ENCODE measurements at places on chromosomes 5 and 9.

- DNase-seq = no peak
Measured at GRCh38 chr9:78221425-78221824, 14.4 kb upstream of the CEP78 start.

DNA sequence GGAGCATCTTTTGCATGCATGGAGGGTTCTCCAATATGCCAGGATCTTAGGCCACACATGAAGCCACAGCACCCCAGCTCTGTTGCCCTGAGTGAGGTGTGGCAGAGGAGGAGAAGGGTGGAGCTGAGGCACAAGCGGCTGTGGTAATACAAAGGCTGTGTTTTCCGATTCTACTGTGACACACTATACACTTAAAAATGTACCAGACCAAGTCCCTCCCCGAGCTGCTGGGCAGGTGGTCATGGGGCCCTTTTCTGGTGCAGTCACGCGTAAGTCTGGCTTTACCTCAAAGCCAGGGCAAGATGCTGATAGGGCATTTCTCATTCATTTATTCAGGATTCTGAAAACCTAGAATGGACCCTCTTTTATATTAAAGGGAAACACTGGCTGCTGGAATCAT lies 3.7 kb downstream of the ADGRV1 start:
- DNase-seq = no peak

DNA sequence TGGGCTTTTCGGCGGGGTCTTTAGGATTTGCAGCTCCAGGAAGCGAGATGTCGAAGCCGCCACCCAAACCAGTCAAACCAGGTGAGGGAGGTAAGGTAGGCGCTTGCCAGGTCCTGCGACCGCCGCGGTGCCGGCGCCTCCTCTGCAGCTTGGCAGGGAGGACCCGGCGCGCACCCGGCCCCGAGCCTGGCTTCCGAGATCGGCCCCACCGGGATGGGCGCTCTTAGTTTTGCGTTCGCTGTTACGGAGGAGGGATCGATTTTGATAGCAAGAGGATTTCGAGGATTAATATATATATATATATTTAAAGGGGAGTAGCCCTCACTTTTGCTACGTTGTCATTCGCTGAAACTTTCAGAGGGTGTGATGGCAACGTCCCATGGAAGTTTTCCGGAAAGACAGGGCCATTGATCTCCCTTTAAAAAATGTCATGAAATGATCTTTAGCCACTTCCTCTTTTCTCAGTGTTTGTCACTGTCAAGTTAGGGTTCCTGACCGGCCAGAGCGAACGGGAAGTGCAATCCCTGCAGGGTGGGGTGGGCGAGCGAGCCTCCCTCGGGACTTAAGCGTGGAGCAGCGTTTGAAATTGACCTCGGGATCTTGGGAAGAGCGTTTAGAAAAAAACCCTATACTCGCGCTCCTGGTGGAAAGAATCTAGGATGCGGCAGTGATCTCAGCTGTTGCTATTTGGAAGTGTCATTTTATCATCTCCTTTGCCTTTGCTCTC lies 495 bp downstream of the OSTF1 start:
- no peak for DNase-seq

DNA sequence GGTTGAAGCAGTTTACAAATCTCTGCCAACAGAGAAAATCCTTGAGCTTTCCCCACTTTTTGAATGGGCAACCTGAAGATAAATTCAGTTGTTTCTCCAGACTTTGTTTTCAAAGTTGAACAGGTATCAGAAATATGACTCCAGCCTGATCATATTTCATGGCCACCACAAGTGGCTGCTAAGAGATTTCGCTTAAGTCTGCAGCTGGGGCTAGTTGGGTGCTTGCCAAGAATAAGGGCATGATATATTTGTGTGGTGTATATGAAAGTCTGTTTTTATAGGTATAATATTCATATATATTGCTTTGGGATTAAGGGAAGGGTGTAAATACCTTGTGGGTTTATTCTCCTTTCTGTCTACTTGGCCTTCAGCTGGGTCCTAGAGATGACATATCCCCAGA lies 168.4 kb upstream of the GDNF start:
- DNase-seq = no peak

GRCh38 chr5:177426566-177427210 lies at the start of gene GRK6:
Gene GRK6 (plus strand): TSS chr5:177426676. CDS start chr5:177426846, 170 bp downstream.
- DNase-seq = no peak

GRCh38 chr5:132389585-132390286 lies 20.2 kb downstream of the SLC22A5 start:
- no peak for DNase-seq

- no peak for DNase-seq
Measured at GRCh38 chr5:131749723-131750470, 46.9 kb downstream of the FNIP1 start.

DNA sequence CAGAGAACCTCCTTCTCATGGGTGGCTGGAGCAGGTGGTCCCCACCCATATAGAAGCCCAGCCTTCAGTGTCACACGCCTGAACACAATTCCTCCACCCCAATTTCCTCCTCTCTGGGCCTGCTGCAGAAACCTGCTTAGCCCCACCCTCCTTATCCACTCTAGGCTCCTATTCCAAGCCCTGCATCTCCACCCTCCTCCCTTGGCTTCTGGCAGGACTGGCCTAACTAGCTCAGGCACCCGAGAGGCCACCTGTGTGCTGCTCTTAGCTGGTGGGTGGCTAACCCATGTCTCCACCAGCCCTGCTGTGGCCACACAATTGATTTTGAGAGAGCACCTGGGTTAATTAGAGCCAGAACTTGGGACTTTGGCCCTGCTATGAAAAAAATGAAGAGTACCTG lies 77.3 kb upstream of the ATP10B start:
- no peak for DNase-seq

- no peak for DNase-seq
Measured at GRCh38 chr9:2125906-2126305, 110.8 kb downstream of the SMARCA2 start.

- no peak for DNase-seq
Measured at GRCh38 chr9:124354346-124355038, 60.8 kb downstream of the PSMB7 start.

DNA sequence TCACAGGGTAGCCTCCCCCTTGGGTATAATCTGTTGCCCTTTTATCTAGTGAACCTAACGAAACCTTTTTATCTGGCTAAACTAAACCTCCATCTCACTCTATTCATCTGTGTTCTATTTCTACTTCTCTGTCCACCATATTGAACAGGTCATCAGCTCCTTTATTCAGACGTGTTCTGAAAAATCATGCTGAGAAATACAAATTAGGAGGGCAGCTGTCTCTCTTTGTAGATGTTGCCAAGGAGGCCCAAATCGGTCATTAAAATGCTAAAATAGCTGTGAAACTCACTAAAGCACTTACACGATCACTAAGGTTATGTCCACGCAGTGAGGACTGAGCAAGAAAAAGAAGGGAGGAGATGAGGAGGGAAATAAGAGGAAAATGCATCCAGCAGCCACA lies 115.6 kb upstream of the RETREG1 start:
- DNase-seq = no peak

GRCh38 chr9:16884373-16884772 lies 13.9 kb upstream of the BNC2 start:
- DNase-seq = no peak

All from activated CD8-positive, alpha-beta memory T cell treated with anti-CD3 and anti-CD28 coated beads for 1 hour (primary cell).